ENCODE measurements at places on chromosomes 1 and 21.
A peak's percentile ranks its signal among the peaks of the same experiment; 100 is the strongest.

DNA sequence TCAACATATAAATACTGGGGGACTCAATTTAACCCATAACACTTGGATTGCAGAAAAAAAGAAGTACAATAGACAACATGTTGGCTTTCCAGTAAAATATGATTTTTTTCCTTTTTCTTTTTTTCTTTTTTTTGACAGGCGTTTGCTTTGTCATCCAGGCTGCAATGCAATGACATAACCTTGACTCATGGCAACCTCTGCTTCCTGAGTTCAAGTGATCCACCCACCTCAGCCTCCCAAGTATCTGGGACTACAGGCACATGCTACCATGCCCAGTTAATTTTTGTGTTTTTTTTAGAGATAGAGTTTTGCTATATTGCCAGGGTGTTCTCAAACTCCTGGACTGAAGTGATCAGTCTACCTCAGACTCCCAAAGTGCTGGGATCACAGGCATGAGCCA lies 1512.0 kb upstream of the PRMT6 start:
- no peak for DNase-seq

- DNase-seq, result peak; percentile 7
Observed at GRCh38 chr1:50308878-50309277, 114.4 kb downstream of the DMRTA2 start.

GRCh38 chr21:45234127-45234526 lies 53.6 kb downstream of the POFUT2 start:
- no peak for DNase-seq

DNA sequence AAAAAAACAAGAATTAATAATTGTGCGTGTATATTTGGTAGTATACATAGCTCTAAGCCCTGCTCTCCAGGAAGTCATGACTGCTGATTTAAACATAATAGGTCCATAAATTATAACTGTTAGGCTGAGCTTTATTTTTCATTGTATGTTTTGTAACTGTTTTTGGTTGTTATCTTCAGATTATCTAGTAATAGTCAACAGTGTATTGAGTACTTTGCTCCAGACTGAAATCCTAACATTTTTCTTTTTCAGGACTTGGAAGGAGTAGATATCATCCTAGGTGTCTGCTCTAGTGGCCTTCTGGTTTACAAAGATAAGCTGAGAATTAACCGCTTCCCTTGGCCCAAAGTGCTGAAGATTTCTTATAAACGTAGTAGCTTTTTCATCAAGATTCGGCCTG lies 90.9 kb downstream of the TMEM200B start:
- DNase-seq, result no peak

GRCh38 chr1:89980605-89981004 lies 14.3 kb upstream of the ZNF326 start:
- no peak for DNase-seq

DNA sequence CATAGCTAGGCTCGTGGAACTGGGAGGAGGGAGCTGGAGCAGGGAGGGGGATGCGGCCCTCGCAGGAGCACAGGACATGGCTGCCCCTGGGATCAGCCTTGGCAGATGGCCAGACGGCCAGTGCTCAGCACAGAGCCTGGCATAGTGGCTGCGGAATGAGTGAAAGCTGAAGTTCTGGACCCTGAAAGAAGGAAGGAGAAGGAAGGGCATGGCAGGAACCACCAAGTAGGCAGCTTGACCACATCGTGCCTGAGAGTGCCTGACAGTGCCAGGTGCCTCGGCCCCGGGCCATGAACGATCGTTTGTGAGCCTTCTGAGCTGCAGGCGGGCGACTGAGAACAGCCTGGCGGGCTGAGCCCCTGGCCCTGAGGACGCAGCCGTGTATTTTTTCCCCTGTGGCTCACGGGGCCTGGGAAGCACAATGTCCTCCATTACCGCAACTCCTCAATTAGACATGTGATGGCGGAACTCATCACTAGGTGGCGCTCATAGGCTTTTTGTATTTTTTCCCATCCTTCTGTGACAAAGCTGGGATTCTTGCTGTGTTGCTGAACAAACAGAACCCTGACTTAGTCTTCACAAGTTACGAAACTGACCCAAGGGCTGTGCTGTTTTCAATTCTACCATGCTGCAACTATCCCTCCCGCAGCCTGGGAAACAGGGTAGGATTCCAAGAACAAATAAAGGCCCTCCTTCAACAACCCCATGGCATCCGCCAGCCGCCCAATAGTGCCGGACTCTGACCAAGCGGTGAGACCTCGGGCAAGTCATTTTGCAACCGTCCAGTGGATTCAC lies 29.9 kb upstream of the TMEM61 start:
- DNase-seq, result peak; percentile 64

DNA sequence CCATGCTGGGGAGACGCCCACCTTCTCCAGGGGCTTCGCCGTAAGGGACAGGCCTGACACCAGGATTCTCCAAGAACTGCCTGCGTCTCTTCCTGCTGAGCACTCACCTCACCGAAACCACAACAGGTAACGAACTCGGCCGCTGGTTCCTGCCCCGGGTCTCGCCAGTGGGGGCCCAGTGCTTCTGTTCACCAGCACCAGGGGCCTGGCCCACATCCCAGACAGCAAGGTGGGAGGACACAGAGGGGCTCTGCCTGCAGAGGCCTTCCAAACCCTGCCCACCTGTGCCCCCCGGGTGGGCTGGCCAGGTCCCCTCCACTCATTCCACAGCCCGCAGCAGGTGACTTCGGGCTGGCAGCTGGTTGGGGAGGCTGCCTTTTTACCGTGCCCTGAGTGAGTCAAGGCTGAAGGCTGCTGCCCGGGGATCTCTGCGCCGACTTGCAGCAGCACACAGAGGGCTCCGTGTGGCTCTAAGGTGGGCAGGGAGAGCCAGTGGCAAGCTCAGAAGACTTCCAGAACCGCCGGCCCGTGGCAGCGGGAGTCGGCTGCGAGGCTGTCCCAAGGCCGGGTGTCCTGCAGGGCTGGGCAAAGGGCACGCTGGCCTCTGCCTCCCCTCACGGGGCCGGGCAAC lies 14.7 kb upstream of the COL18A1 start:
- DNase-seq, result no peak

GRCh38 chr21:40752125-40752524 lies 94.8 kb downstream of the DSCAM start:
- no peak for DNase-seq

DNA sequence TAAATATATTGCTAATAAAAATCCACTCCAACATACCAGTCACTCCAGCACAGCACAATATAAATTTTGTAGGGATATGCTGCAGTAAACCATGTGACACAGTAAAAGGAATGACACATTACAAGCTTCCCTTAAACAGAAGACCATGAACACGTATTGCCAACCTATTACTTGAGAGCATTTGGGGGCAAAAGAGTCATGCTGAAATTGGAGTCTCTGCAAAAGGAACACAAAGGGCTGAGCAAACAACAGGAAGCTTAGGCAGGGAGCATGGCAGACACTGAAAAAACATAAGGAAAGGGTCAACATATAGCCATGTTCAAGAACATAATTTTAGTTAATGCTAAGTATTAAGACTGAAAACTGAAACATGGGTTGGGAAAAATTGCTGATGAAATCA lies 214.5 kb downstream of the SMYD3 start:
- no peak for DNase-seq

- no peak for DNase-seq
Observed at GRCh38 chr1:100538913-100539835, 1.2 kb downstream of the GPR88 start.

DNA sequence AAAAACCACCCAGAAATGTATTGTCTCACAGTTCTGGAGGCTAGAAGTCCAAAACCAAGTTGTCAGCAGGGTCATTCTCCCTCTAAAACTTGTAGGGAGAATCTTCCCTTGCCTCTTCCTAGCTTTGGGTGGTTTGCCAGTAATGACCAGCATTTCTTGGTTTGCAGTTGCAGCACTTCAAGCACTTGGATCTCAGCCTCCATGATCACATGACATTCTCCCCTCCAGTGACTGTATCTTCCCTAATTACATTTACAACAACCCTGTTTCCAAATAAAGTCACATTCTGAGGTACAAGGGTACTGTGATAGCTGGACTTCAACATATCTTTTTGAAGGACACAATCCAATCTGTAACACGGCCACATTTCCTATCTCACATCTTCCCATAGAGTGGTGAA lies 37.2 kb downstream of the EVI5 start:
- DNase-seq, result no peak

DNA sequence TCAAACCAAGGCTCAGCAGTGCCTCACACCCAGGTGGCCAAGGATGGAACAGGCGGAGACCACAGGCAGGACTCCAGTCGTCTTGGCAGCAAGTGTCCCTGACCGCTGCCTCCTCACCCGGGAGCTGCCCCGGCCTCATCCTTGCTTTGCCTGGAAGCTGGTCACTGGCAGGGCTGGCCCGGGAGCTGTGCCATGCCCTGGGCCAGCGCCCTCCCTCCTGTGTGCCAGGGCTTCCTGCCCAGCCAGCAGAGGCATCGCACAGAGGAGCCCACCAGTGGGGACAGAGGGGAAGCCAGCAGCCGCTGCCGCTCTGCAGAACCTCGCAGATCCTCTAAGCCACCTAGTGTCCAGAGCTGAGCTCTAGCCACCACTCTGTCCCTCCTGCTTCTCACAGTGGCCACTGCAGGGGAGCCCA lies 7.8 kb downstream of the CASZ1 start:
- no peak for DNase-seq

DNA sequence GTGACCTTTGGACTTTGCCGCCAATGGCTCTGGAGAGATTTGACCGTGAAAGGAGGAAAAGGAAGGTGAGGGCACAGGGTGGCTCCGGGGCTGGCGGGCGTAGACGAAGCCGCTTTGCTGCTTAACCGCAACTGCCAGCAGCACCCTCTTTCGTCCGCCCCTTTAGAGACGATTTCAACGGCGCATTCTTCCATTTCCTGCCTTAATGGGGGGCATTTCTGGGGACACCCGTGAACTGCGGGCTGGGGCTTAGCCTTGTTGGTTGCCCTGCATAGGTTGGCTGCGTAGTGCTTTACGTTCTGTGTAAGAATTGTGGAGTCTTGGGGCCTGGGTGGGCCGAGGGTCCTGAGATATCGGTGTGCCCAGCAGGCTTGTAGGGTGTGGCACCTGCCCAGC lies 6.7 kb upstream of the NPHP4 start:
- DNase-seq, result no peak

DNA sequence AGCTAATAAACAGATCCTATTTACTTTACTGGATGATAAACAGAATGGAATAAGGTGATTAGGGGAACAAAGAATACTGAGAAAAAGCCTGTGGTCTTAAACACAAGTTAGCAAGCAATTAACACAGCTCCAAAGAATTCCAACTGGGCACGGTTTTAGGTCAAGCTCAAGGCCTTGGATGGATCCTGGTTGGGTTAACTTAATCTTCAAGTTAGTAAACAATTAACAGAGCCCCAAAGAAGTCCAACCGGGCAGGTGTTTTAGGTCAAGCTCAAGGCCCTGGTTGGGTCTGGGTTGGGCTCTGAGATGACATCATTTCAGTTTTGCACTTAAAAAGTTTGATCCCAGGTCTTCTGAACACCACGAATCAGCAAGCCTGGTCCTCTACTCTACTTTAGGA lies 1086.3 kb upstream of the TMPRSS15 start:
- DNase-seq, result no peak

DNA sequence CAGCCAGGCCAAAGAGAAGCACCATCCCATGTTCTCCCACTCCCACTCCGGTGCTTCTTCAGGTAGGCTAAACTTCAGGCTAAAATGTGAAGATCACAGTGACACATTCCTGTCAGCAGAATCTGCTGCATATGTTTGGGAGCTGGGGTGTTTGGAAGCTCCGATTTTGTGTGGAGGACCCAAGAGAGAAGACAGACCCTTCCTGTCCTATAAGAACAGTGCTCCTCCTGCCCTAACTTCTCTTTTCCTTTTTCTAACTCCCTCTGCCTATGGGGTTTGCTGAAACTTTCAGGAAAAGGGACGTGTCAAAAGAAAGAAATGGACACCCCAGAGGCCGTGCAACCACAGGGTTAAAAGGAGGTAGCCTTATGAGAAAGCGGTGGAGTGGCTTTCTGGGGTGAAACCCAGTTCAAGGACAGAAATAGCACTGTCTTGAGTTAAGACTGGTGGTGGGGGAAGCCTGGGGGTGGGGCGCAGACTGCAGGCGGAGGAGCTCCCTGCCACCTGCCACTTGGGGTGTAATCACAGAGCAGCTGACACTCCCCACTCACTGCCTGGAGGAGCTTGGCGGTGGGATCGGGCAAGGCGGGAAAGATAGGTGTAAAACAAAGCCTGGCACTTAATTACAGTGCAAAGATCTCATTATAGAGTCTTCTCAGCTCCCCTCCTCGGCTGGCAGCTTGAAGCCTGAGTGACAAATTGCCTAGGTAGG lies 645 bp upstream of the TLR5 start:
- no peak for DNase-seq

DNA sequence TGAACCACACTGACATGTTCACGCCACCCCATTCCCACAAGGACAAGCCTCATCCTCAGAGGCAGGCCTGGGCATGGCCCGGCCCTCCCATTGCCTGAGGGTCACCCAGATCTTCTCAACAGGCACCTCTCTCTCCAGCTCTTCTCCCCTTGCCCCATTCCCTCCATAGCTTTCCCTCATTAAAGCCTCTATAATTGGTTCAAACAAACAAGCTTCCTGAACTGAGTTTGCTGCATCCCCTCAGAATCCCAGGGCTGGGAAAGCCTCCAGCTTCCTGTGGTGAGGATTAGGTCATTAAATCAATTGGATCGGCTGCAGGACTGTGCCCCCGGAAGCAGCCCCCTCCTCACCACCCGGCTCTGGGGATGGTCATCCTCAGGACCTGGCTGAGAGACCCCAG lies 18.9 kb downstream of the CTNNBIP1 start:
- no peak for DNase-seq

GRCh38 chr1:204946640-204947039 lies 76.0 kb downstream of the NFASC start:
- DNase-seq, result no peak

- DNase-seq, result no peak
Observed at GRCh38 chr1:223765036-223765718, 52.8 kb downstream of the CAPN2 start.

- DNase-seq, result no peak
Observed at GRCh38 chr21:17783481-17784179, 35.5 kb downstream of the C21orf91 start.

DNA sequence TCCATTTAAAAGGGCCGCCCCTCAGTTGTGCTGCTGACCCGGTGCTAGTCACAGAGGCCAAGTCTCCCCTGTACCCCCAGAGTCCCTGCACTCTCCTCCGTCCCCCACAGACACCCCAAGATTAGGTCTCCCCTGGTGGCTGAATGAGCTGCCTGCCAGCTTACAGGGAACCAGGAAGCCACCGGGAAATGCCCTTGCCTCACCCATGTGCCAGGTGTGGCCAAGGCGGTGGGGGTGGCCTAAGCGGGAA lies 32.7 kb downstream of the HSPG2 start:
- DNase-seq, result no peak

- no peak for DNase-seq
Observed at GRCh38 chr21:27812279-27812678, 845.4 kb upstream of the ADAMTS5 start.

Measured in urinary bladder (tissue), 4 donors.